ENCODE measurements at places on chromosomes 11 and 22.

GRCh38 chr22:45549762-45550378 is 47.2 kb downstream of the FBLN1 start:
- DNase-seq: no peak

DNA sequence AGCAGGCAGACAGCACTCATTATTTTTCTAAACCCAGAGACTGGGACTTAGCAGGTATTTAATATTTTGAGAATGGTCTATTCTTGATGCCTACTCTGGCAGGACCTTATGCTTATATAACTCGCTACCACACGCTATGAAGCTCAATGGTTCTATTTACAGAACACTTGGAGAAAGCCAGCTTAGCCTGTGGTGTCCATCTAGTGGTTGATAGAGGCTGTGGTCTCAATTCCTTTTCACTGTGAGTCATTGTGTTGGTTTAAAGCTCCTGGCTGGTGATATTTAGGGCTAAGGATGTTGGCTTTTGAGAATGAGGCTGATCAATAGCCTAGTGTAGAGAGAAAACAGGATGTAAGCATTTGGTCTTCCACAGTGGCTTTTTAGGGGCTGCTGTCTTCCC is 206.4 kb downstream of the DBX1 start:
- peak; percentile 84 for DNase-seq

GRCh38 chr11:115775846-115776245 is 271.6 kb upstream of the CADM1 start:
- no peak for DNase-seq

GRCh38 chr22:46916886-46917770 is 154.7 kb downstream of the TBC1D22A start:
- DNase-seq: no peak

GRCh38 chr11:69301455-69302401 is 7.8 kb downstream of the MYEOV start:
- DNase-seq: peak; percentile 99

DNA sequence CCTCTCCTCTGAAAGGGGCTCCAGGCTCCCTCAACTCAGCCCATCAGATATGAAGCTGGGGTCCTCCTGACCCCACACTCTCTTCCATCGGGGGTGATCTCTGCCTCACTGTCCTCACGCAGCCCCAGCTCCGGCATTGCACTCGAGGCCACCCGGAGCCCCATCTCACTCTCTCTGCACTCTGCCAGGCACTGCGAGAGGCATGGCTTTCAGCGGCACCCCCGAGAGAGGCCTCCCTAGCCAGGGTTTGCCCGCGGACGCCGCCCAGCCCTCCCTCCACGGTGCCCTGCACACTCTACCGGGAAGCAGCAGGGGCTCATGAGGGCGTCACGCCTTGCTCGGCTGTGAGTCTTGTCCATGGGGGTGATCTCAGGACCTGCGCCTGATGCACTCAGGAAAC is 436.2 kb downstream of the BRD1 start:
- no peak for DNase-seq

DNA sequence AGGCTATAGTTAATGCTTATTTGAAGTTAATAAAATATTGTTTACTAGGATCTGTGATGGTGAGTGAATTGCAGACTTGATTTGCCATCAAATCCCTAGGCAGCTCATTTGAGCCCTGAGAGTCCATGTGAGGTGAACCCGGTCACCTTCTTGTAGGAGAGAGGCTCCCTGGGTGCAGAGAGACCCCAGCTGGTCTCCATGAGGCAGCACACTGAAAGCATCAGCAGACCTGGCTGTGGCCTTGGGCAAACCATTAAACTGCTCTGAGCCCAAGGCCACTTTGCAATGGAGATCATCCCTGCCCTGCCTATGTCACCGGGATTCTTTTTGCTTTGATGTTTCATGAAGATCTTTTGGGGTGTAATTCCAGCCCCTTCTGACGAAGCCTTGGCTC is 125.2 kb downstream of the MICAL2 start:
- peak; percentile 18 for DNase-seq

DNA sequence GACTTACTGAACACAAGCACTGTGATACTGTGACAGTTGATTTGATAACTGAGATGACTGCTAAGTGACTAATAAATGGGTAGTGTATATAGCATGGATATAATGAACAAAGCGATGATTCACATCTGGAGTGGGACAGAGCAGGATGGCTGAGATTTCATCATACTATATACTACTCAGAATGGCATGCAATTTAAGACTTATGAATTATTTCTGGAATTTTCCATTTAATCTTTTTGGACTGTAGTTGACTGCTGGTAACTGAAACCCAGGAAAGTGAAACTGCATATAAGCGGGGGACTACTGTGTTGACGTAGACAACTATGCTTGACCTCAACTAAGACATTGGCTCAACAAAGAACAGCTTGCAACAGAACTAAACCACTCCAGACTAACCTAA is 20.0 kb upstream of the NUCB2 start:
- peak; percentile 53 for DNase-seq

DNA sequence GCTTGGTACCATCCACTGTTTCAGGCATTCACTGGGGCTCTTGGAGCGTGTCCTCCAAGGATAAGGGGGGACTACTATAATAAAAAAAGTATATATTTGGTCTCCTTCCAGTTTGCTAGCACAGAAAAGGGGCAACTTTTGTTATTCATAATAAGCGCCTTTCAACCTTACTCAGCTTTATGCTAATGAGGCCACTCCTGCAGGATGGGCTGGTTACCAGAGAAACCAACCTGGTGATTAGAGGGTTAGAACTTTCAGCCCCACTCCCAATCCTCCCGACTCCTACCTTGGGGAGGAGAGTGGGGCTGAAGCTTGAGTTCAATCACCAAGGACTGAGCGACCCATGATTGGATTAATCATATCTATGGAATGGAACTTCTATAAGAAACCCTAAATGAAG is 31.8 kb downstream of the PPFIBP2 start:
- DNase-seq: no peak

- DNase-seq: no peak
Measured at GRCh38 chr11:6817694-6818093, 18.2 kb upstream of the OR6A2 start.

- DNase-seq: no peak
Measured at GRCh38 chr22:26617271-26618199, at the start of gene CRYBB1. Gene CRYBB1 (minus strand): TSS chr22:26618027. CDS start chr22:26616319, 1,708 bp downstream.

- DNase-seq: peak; percentile 60
Measured at GRCh38 chr11:106988151-106989077, 29.9 kb downstream of the GUCY1A2 start.

Data from kidney tubule cell (primary cell).